ENCODE measurements at places on chromosomes 1 and 21. TPM values are rescaled to one million over a fixed set of nuclear protein-coding genes. Genes with fewer than 3 reads are reported as not detected.

Gene PLA2G2D
- not detected for total RNA-seq

Gene ARPC5
- total RNA-seq = 240 TPM

Gene RPTN
- not detected for total RNA-seq

Gene DCST1
- 0.21 TPM for total RNA-seq

- DNase-seq = no peak
Measured at GRCh38 chr21:38075833-38076587, 159.8 kb upstream of the KCNJ6 start.

DNA sequence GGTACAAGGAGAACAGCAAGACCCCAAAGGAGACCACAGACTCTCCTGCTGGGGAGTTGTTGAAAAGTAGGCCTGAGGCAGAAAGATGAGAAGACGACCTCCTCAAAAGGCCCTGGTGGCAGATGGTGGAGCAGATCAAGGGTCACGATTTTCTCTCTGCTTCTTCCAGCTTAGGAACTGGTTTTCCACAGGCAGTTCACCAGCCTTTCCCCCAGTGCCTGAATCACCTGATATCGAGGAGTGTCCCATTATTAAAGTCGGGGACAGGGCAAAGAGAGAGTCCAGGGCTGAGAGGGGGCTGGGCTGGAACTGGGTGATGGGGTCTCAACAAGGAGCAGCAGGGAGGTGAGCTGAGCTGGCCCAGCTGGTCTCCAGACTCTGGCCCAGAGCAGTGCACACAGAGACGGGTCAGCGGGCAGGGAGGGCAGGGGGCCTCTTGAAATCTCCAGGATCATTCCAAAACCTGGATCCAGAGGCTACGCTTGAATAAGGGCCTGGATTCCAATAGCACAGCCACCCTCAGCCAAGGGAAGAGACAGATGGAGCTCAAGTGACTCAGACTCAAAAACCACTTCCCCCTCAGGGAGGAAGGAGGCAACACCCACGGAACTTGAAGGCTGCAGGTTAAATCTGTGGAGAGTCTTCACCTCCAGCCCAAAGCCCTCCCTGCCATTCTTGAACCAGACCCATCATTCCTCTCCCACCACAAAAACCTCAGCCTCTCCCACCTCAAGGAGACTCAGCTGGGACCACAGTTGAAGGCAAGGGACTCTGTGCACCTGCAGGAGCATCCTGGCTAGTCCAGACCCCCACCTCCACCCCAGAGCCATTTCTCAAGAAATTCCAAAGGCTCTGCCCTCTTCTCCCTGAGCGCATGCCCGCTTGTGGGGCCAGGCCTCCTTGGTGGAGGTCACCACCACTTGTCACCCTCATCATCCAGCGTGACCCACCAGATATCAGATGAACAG lies at the start of gene S100A5:
TSS of gene S100A5 (minus strand) at position 541 of the 968 bp plus-strand sequence. CDS start 743 bp downstream, outside the sequence.
- DNase-seq = peak; percentile 70

DNA sequence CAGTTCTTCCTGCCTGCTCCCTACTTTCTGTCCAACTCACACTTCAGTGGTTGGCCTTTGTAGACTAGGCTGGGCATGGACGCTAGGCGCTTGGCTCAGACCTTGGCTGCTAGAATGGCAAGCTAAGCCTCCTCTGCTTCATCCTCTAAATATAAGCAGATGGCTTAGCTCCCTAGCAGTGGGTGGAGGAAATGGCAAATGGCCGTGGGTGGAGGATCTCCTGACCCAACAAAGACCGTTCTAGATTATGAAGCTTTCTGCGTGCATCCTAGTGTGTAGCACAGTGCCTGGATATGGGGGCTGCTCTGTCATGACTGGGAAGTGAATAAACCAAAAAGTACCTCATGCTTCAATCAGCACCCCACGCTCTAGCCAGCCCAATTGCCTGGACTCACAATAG lies 10.4 kb upstream of the ETV3L start:
- no peak for DNase-seq

- DNase-seq = peak; percentile 13
Measured at GRCh38 chr21:40625991-40626390, 221.0 kb downstream of the DSCAM start.

GRCh38 chr1:14265495-14265894 lies 333.0 kb upstream of the KAZN start:
- no peak for DNase-seq

GRCh38 chr21:45440736-45441350 lies 35.9 kb downstream of the COL18A1 start:
- no peak for DNase-seq

DNA sequence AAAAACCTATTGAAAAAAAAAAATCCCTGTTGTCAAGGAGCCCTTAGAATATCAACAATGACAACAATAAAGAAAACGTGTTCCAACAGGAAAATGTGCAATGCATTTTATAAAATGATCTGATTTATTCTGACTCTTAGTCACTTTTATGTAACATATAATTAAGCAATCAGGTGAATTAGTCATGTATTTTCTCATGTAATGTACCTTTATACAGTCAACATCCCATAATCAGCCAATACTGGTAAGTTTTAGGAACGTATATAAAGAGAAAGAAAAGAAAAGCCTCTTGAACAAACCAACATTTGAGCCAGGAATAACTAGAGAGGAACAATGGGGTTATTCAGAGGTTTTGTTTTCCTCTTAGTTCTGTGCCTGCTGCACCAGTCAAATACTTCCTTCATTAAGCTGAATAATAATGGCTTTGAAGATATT lies at the start of gene CLCA4:
TSS of gene CLCA4 (plus strand) at position 292 of the 435 bp plus-strand sequence. CDS start at position 334, 42 bp downstream.
- peak; percentile 79 for DNase-seq

GRCh38 chr1:73839922-73840321 lies 358.1 kb downstream of the LRRIQ3 start:
- peak; percentile 49 for DNase-seq

DNA sequence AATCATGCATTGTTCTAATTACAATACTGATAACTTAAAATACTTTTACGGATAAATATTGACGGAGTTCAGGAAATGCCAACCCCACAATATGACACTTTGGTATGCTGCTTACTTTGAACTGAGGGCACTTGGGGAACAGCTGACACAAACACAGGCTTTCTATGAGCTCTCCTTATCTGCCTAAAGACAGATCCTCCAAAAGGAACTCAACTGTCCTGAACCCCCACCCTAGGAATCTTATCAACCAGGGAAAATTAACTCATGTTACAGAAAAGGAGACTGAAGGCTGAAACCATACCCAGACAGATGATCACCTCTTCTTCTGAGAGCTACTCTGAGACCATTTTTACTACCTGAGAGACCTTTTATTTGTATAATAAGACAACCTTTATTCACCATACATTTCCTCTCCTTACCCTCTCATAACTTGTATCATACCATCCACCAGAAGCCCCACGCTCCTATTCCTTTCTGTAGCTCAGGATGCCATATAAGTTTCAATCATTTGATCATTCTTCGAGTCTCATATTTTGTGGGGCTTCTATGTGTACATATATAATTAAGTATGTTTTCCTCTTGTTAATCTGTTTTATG lies 239.5 kb downstream of the FAF1 start:
- DNase-seq = no peak

- no peak for DNase-seq
Measured at GRCh38 chr1:243507672-243508302, 251.9 kb downstream of the SDCCAG8 start.

DNA sequence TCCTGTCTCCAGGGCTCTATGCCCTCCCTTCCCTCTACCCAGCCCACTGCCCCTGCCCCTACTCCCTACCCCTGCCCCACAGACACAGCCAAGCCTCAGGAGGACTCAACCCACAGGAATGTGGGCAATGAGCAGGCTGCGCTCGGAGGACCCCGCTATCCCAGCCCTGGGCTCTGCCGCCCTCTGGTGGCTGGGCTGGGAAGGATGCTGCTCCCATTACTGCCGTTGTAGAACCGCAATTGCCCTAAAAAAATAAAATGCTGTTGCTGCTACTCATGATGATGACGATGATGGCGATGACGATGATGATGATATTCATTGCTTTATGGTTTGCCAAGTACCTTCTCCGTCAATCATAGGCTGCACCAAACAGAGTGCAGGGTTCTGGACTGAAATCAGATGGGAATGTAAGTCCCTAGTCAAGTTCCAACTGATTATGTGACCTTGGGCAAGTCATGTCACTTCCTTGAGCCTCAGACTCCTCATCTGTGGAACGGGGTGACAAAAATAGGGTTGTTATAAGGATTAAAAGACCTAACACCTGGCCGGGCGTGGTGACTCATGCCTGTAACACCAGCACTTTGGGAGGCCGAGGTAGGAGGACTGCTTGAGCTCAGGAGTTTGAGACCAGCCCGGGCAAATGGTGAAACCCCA lies 24.6 kb downstream of the ARHGEF19 start:
- DNase-seq = peak; percentile 82

Measured in MCF 10A (cell line).